ENCODE measurements at places on chromosomes 11 and 22.

- no peak overlapping the region for H3K27ac ChIP-seq
- peak overlapping the region; percentile 70 for H3K4me3 ChIP-seq
- H3K36me3 ChIP-seq, result no peaks in the 10 kb centered on the region
- H3K4me1 ChIP-seq, result peaks cover 6% of the 10 kb centered on the region
Measured at GRCh38 chr11:68855205-68855981, 13.7 kb upstream of the CPT1A start.

DNA sequence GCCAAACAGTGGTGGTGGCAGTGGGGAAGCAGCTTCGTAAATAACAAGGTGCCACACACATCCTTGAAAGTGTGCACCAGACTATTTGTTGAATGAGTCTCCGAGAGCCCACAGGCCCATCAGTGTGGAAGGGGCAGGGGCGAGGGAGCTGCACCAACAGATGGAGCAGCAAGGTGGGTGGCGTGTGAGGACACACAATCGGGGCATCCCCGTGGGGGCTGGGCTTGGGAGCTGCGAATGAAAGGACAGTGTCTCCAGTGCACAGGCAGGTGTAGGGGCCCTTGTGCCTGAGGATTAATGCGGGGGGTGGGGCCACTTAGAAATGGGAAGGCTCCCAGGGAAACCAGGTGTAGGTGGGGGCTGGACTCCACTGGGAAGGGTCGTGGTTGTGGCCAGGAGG, 2.8 kb downstream of the NRXN2 start:
- DNase-seq, result no peak
- no peak overlapping the region for H3K27ac ChIP-seq
- no peak overlapping the region for H3K4me3 ChIP-seq
- H3K36me3 ChIP-seq, result no peaks in the 10 kb centered on the region
- H3K4me1 ChIP-seq, result peaks cover 46% of the 10 kb centered on the region

- no peak for DNase-seq
- H3K36me3 ChIP-seq, result peaks cover 71% of the 10 kb centered on the region
- H3K27me3 ChIP-seq, result no peaks in the 10 kb centered on the region
Measured at GRCh38 chr11:43802509-43802908, 78.1 kb upstream of the ALKBH3 start.

- no peaks in the 10 kb centered on the region for H3K36me3 ChIP-seq
- H3K4me3 ChIP-seq, result no peak overlapping the region
- DNase-seq, result no peak
- H3K4me1 ChIP-seq, result no peaks in the 10 kb centered on the region
- peaks cover 3% of the 10 kb centered on the region for H3K27me3 ChIP-seq
Measured at GRCh38 chr11:102802341-102802740, 4.4 kb upstream of the MMP1 start.

DNA sequence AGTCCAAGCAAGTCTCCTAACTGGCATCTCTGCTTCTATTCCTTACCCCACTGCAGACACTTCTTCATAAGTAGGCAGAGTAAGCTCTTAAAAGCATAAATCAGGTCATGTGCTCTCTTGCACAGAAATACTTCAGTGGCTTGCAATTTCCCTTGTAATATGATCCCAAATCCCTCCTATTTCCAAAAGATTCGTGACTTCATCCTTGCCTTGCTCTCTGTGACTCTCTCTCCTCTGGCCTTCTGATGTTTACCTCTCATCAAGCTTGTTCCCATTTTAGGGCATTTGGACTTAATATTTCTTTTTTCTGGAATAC, 37.4 kb upstream of the NCR3LG1 start:
- no peak overlapping the region for H3K27ac ChIP-seq
- H3K36me3 ChIP-seq, result peaks cover 15% of the 10 kb centered on the region
- H3K4me1 ChIP-seq, result no peaks in the 10 kb centered on the region
- no peaks in the 10 kb centered on the region for H3K27me3 ChIP-seq
- H3K4me3 ChIP-seq, result no peak overlapping the region
- DNase-seq, result no peak

DNA sequence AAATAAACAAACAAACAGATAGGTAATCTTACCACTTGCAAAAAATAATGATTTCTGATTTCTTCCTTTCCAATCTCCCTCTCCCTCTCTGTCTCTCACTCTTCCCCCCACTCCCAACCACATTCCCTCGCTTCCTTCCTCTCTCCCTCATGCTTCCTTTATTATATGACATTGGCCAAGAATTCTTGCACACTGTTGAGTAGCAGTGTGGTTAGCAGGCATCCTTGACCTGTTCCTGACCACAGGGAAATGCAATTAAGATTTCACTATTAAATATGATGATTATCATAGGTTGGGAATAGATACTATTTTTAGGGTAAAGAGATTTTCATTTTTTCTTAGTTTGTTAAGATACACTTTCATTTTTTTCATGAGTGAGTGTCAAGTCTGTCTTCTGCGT, 14.7 kb upstream of the PLAAT4 start:
- H3K36me3 ChIP-seq, result no peaks in the 10 kb centered on the region
- DNase-seq, result no peak
- no peak overlapping the region for H3K4me3 ChIP-seq
- no peak overlapping the region for H3K27ac ChIP-seq

- H3K4me3 ChIP-seq, result no peak overlapping the region
- no peaks in the 10 kb centered on the region for H3K27me3 ChIP-seq
- no peak for DNase-seq
- H3K4me1 ChIP-seq, result peaks cover 38% of the 10 kb centered on the region
Measured at GRCh38 chr11:9259981-9260837, 4.9 kb downstream of the DENND5A start.

GRCh38 chr11:313787-314553, at the start of gene IFITM1:
Gene IFITM1, plus strand, starts transcription at chr11:314040. Its CDS starts 131 bp downstream, at chr11:314171.
- no peak for DNase-seq
- peak within 1 kb of the TSS; percentile 98 for H3K27ac ChIP-seq
- peak within 1 kb of the TSS; percentile 91 for H3K4me3 ChIP-seq
- peaks cover 7% of the 10 kb centered on the region for H3K36me3 ChIP-seq

DNA sequence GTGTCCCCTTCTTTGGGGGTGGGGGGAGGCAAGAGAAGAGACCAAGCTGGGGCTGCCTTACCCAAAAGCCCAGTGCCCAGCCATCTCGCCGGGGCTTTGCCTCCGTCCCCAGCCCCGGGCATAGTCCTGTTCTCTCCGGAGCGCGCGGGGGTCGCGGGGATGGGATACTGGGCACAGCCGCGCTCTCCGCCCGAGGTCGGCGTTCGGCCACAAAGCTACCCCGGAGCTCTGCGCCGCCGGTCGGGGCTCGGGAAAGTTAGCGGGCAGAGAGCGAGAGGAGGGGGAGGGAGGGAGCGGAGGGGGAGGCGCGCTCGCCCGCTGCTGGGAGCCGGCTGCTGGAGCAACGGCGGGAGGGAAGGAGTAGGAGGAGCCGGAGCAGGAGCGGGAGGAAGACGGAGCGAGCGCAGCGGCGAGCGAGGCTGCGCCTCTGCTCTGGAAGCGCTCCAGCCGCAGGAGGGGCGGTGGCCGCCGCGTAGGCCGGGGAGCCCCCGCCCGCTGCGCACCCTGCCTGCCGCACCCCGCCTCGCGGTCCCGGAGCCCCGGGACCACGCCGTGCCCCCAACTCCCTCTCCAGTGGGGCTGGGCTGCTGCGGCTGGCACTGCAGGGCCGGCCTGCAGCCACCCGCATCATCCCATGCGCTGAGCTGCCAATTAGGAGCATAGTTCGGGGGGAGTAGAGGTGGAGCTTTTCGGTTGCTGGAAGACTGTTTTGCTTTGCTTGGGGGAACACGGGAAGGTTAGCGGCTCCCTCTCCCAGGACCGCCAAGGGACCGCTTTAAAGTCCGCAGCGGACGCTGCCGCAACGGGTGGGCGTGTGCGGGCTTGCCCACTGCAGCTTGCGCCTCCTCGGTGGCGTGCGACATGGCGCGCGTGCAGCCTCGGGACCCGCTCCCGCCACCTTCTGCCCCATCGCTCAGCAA, at the start of gene SCN4B:
Gene SCN4B, minus strand, starts transcription at position 272 of the 920 bp plus-strand sequence. Its CDS starts 150 bp downstream, at position 122.
- peak; percentile 84 for DNase-seq
- H3K27me3 ChIP-seq, result peaks cover 100% of the 10 kb centered on the region
- no peaks in the 10 kb centered on the region for H3K36me3 ChIP-seq
- peaks cover 36% of the 10 kb centered on the region for H3K4me1 ChIP-seq

GRCh38 chr11:17978553-17979287, 34.1 kb downstream of the SERGEF start:
- peak; percentile 68 for DNase-seq
- peaks cover 8% of the 10 kb centered on the region for H3K36me3 ChIP-seq
- H3K4me3 ChIP-seq, result no peak overlapping the region
- no peak overlapping the region for H3K27ac ChIP-seq

GRCh38 chr11:107385361-107385981, 72.2 kb downstream of the CWF19L2 start:
- no peaks in the 10 kb centered on the region for H3K4me1 ChIP-seq
- H3K36me3 ChIP-seq, result peaks cover 14% of the 10 kb centered on the region
- H3K27ac ChIP-seq, result no peak overlapping the region
- no peak overlapping the region for H3K4me3 ChIP-seq

- DNase-seq, result no peak
- H3K36me3 ChIP-seq, result no peaks in the 10 kb centered on the region
- H3K4me3 ChIP-seq, result no peak overlapping the region
Measured at GRCh38 chr22:30214703-30215407, 31.7 kb downstream of the LIF start.

GRCh38 chr22:33272180-33272579, 214.0 kb upstream of the SYN3 start:
- H3K36me3 ChIP-seq, result peaks cover 36% of the 10 kb centered on the region
- no peaks in the 10 kb centered on the region for H3K4me1 ChIP-seq
- no peak overlapping the region for H3K4me3 ChIP-seq
- H3K27ac ChIP-seq, result no peak overlapping the region
- no peaks in the 10 kb centered on the region for H3K27me3 ChIP-seq
- no peak for DNase-seq

DNA sequence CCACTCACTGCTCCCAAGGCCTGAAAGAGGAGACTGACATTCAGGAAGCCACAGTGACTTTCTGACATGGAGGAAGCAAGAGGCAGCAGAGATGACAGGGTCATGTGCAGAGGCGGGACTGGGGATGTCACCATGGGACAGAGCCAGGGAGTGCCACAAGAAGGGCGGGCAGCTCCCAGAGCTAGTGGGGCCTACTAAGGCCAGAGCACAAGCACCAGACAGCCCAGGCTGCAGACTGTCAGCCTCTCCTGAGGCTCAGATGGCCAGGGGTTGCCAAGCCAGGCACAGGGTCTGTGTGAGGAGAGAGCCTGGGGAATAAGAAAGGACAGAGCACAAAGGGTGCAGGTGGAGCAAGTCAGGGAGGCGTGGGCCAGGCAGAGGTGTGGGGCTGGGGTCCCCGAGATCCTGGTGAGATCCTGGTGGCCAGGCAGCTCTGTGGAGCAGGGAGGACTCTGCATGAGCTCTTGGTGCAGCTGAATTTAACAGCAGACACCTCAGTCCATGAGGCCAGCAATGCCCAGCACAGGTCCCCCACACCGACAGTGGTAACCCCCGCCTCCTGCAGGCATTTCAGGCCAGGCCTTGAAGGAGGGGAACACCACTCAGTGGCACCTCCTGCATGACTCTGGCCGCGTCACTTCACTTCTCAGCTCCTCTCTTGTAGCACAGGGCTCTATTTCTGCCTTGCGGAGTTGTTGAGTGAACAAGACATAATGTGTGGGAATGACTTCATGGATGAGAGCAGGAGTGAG, 52.3 kb downstream of the SGSM3 start:
- H3K27me3 ChIP-seq, result peaks cover 4% of the 10 kb centered on the region
- H3K4me1 ChIP-seq, result peaks cover 6% of the 10 kb centered on the region
- H3K4me3 ChIP-seq, result no peak overlapping the region
- peaks cover 18% of the 10 kb centered on the region for H3K36me3 ChIP-seq

DNA sequence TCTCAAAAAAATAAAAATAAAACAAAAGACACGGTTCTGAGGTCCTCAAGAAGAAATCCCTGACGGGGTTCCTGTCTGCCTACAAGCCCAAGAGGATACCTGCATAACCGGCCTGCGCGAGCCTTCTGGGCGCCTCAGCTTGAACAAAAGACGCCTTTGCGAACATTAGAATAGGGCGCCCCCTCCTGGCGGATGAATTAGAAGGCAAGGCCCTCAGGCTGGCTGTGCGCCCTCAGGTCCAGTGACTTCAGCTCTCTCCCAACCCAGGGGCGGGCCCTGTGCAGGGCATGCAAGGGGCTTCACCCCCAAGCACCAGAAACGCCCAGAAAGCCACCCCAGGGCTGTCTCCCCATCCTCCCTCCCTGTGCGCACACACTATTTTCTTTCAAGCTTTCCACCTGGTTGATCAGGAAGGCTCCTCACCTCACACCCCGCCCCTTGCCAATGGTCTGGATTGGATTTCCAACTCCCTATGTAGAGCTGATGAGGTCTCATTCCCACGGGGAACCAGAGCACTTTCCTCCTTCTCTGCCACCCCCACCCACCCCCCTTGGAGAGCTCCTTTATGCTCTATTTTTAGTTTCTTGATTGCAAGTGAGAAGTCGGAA, 273.3 kb downstream of the BUD13 start:
- H3K36me3 ChIP-seq, result no peaks in the 10 kb centered on the region
- peaks cover 46% of the 10 kb centered on the region for H3K4me1 ChIP-seq
- H3K4me3 ChIP-seq, result peak overlapping the region; percentile 66

GRCh38 chr11:77503006-77503405, 29.1 kb upstream of the PAK1 start:
- H3K4me1 ChIP-seq, result no peaks in the 10 kb centered on the region
- peaks cover 6% of the 10 kb centered on the region for H3K27me3 ChIP-seq
- H3K36me3 ChIP-seq, result no peaks in the 10 kb centered on the region
- no peak overlapping the region for H3K4me3 ChIP-seq

- no peak overlapping the region for H3K27ac ChIP-seq
- H3K4me3 ChIP-seq, result peak overlapping the region; percentile 73
- peaks cover 11% of the 10 kb centered on the region for H3K27me3 ChIP-seq
Measured at GRCh38 chr11:119320776-119321524, 4.0 kb upstream of the MCAM start.

GRCh38 chr11:128516886-128517285, 70.5 kb downstream of the ETS1 start:
- H3K27me3 ChIP-seq, result peaks cover 44% of the 10 kb centered on the region
- H3K4me3 ChIP-seq, result no peak overlapping the region
- H3K27ac ChIP-seq, result no peak overlapping the region
- no peak for DNase-seq

- DNase-seq, result peak; percentile 85
- H3K4me1 ChIP-seq, result peaks cover 59% of the 10 kb centered on the region
- H3K27ac ChIP-seq, result peak overlapping the region; percentile 86
Measured at GRCh38 chr11:46290598-46291309, 13.3 kb downstream of the CREB3L1 start.

- H3K36me3 ChIP-seq, result peaks cover 56% of the 10 kb centered on the region
- no peak for DNase-seq
- H3K4me1 ChIP-seq, result no peaks in the 10 kb centered on the region
- peaks cover 5% of the 10 kb centered on the region for H3K27me3 ChIP-seq
- no peak overlapping the region for H3K27ac ChIP-seq
Measured at GRCh38 chr11:70437111-70437784, 38.9 kb downstream of the CTTN start.

- H3K36me3 ChIP-seq, result peaks cover 36% of the 10 kb centered on the region
- peak within 1 kb of the TSS; percentile 93 for H3K4me3 ChIP-seq
- H3K4me1 ChIP-seq, result peaks cover 57% of the 10 kb centered on the region
Measured at GRCh38 chr11:106077609-106078455, at the start of gene AASDHPPT. Gene AASDHPPT, plus strand, starts transcription at chr11:106077662. Its CDS starts 49 bp downstream, at chr11:106077711.

GRCh38 chr11:19725379-19726079, 12.9 kb downstream of the NAV2 start:
- peaks cover 16% of the 10 kb centered on the region for H3K4me1 ChIP-seq
- no peak overlapping the region for H3K27ac ChIP-seq
- H3K27me3 ChIP-seq, result peaks cover 2% of the 10 kb centered on the region
- no peak overlapping the region for H3K4me3 ChIP-seq
